ENCODE measurements at places on chromosomes 2 and 18.

DNA sequence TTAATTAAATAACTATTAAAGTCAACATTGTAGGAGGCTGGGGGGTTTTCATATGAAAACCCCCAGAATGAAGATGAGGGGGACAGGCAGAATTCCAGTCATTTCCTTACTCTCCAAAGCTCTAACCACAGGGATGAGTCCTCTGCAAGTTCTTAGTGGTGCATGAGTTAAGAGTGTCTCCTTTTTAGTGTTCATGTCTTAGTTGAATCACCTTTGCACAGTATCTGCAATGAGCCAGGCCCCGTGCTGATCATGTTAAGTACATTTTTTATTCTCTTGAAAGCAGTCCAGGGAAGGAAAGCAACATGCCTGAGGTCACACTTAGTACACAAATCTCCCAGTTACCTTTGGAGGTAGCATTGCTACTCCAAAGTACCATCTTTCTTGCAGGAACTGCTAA, 25.7 kb upstream of the MSGN1 start:
- DNase-seq: no peak

DNA sequence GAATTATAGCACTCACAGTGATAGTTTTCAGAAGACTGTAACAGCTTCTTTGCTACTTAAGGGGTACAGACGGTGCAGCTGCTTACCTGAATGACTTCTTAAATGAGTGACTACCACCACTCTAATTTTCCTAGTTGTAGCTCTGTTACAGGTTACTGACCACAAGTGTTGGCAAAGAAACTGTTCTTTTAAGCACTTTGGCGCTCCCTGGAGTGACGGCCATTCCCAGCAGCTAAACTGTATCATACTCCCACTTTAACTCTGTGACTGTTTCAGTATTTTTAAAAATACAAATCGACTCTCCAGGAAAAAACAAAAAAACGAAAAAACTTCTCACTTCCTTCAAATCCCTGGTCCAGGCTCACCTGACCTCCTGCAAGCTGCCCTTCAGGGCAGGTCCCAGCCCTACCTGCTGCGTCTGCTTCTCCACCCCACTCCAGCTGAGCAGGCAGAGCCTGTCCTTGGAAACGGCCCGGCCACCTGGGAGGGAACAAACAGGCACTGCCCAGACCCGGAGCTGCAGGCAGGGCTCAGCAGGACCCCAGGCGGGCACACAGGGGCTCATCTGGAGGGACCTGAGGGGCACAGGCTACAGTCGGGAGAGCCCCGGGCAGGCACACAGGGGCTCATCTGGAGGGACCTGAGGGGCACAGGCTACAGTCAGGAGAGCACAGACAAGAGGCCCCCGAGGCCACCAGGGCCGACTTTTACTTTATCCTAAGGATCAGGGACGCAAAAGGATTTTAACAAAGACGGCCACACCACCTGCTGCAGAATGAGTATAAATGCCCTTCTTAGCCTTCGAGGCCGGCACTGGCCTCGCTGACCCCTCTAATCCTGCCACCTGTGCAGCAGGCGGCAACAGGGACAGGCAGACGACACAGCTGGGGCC, 24.5 kb downstream of the SLC66A2 start:
- no peak for DNase-seq

DNA sequence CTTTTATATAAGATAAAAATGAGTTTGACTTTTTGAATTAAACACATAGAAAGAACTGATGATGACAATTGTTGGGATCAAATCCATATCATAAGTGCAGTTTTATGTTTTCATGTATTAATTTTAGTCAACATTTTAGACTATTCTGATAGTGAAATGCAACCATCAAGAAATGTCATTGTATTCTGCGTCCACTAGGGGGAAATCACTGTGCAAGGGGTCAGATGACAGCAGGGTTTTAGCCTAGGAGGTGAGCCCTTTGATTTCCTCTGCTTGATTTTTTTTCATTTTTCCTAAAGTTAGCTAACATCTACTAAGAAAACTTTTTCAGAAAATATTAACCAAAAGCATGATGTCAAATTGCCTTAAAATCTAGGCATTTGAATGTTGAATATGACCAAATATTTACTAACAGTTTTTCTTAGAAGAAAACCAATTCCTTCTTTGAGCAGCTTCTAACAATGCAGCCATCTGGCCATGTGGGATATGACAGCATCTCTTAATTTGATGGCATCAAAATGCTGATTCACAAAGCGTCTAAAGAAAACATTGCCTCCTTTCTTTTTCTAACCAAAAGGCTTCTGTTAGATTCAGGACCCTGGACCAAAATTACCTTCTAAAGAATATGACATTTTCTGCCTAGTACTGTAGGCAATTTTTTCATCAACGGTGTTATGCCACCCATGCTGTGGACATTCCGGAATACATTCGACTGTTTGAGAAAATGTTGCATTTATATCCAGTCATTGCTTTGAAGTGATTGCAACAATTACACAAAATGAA, 141.5 kb downstream of the SPHKAP start:
- no peak for DNase-seq

DNA sequence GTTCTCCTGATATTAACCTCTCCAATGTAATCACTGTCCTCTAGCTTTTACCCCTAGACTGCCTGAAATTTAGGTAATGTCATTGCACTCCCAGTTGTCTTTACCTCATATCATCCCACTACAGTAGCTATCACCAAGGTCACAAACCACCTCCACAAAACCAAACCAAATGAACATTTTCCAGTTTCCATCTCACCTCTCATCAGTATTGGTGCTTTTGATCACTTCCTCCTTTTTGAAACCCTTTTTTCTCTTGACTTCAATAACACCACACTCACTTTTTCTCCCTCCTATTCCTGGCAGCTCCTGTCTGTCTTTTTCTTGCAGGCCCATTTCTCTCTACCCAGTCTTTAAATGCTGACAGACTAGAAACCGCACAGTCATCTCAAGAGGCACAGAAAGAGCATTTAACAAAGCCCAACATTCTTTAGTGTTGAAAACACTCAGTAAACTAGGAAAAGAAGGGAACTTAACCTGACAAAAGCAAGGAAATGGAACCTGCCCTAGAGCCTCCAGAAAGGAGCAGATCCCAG, 95.9 kb upstream of the SIX2 start:
- DNase-seq: no peak

- DNase-seq: no peak
Measured at GRCh38 chr2:11103984-11104793, 51.1 kb upstream of the SLC66A3 start.

GRCh38 chr18:6994771-6995430, 122.7 kb downstream of the LAMA1 start:
- no peak for DNase-seq

DNA sequence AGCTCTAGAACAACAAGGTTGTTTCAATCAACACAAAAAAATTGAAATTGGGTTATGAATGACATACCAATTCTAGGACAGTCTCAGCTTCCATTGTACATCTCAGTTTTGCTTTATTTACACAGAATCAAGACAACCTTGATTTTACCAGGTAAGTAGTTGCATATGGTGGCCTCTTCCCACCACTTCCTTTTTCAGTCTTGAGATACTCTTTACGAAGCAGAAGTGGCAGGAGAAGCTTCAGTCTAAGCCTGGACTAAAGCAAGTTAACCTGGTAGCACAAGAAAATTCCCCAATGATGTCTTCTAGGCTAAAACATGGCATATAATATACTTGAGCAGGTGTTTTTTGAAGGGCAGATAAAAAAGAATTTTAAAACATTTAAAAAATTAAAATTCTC, 10.7 kb upstream of the FAM136A start:
- DNase-seq: no peak

DNA sequence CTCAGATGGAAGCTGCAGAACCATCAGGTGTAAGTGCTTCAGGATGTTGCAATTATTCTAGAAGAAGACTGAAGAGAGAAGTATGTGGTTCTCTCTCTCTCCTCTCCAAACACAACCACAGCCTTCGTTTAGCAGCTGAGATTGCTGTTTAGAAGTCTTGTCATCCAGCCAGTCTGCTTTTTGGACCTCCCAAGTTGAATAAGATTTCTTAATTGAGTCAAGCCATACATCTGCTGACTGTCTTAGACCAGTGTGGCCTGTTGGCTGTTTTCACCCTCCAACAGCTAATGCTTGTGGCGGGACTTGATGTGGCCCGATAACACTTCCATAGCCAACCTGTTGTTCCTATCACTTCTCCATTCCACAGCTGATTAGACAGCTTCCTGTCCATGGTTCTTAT, 91.3 kb upstream of the TMEM17 start:
- DNase-seq: no peak

DNA sequence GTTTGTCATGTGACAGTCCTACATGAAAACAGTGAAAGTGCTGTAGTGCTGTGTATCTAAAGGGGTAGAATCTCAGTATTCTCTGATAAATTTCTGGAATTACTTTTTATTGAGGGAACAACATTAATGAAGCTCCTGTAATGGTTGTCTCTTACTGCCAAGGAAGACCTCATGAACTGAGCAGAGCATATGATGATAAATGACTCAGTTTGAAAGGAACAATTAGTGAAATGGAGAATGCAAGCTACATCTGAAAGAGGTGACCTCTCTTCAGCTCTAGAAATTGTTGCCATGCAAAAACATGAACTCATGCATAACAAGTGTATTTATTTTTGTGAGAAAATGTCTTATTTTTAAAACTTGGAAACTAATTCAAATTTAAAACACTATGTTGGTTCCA, 93.6 kb downstream of the SCN9A start:
- no peak for DNase-seq

Measured in Panc1 (cell line).